ENCODE measurements at places on chromosomes 1 and 21.

- peaks cover 44% of the 10 kb centered on the region for H3K36me3 ChIP-seq
- H3K4me1 ChIP-seq: peaks cover 8% of the 10 kb centered on the region
- H3K4me3 ChIP-seq: no peak overlapping the region
- H3K27me3 ChIP-seq: no peaks in the 10 kb centered on the region
Observed at GRCh38 chr1:32772281-32773017, 44.7 kb downstream of the YARS1 start.

- DNase-seq: no peak
- no peak overlapping the region for H3K27ac ChIP-seq
- H3K27me3 ChIP-seq: peaks cover 2% of the 10 kb centered on the region
- H3K4me3 ChIP-seq: no peak overlapping the region
- no peaks in the 10 kb centered on the region for H3K4me1 ChIP-seq
- H3K36me3 ChIP-seq: no peaks in the 10 kb centered on the region
Observed at GRCh38 chr1:63983391-63984256, 209.8 kb downstream of the ROR1 start.

GRCh38 chr1:182460550-182460951 is 10.6 kb downstream of the RGSL1 start:
- no peaks in the 10 kb centered on the region for H3K36me3 ChIP-seq
- no peak overlapping the region for H3K4me3 ChIP-seq
- peaks cover 41% of the 10 kb centered on the region for H3K27me3 ChIP-seq
- no peak overlapping the region for H3K27ac ChIP-seq

DNA sequence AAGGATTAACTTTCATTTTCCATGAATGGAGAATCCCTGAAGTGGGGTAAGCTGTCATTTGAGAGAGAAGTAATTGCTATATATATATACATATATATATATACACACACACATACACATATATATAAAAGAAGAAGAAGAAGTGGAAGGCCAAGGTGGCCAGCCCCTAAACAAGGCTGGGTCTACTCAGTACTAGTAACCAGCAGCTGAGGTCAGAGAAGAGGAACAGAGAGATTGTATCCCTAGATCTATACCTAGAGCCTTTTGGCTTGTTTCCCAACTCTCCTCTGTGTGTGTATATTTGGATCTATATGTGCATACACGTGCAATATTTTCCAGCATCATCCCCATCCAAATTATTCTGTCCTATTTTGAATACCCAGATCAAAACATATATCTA is 5.2 kb downstream of the TNFSF4 start:
- H3K4me3 ChIP-seq: no peak overlapping the region
- no peaks in the 10 kb centered on the region for H3K36me3 ChIP-seq
- H3K4me1 ChIP-seq: peaks cover 37% of the 10 kb centered on the region
- H3K27ac ChIP-seq: no peak overlapping the region
- DNase-seq: no peak
- no peaks in the 10 kb centered on the region for H3K27me3 ChIP-seq

GRCh38 chr1:112998592-112999235 is 42.7 kb upstream of the SLC16A1 start:
- no peak overlapping the region for H3K4me3 ChIP-seq
- no peak for DNase-seq
- no peaks in the 10 kb centered on the region for H3K27me3 ChIP-seq

- no peak overlapping the region for H3K27ac ChIP-seq
- peaks cover under 1% of the 10 kb centered on the region for H3K4me1 ChIP-seq
- no peak for DNase-seq
- no peak overlapping the region for H3K4me3 ChIP-seq
- no peaks in the 10 kb centered on the region for H3K36me3 ChIP-seq
Observed at GRCh38 chr21:15164678-15165303, 100.0 kb upstream of the NRIP1 start.
